ENCODE measurements at places on chromosomes 11 and 22.

GRCh38 chr11:131851964-131852755, 481.7 kb downstream of the NTM start:
- DNase-seq: no peak

- no peak for DNase-seq
These were observed 184.2 kb downstream of the BLID start for GRCh38 chr11:121931748-121932352.

DNA sequence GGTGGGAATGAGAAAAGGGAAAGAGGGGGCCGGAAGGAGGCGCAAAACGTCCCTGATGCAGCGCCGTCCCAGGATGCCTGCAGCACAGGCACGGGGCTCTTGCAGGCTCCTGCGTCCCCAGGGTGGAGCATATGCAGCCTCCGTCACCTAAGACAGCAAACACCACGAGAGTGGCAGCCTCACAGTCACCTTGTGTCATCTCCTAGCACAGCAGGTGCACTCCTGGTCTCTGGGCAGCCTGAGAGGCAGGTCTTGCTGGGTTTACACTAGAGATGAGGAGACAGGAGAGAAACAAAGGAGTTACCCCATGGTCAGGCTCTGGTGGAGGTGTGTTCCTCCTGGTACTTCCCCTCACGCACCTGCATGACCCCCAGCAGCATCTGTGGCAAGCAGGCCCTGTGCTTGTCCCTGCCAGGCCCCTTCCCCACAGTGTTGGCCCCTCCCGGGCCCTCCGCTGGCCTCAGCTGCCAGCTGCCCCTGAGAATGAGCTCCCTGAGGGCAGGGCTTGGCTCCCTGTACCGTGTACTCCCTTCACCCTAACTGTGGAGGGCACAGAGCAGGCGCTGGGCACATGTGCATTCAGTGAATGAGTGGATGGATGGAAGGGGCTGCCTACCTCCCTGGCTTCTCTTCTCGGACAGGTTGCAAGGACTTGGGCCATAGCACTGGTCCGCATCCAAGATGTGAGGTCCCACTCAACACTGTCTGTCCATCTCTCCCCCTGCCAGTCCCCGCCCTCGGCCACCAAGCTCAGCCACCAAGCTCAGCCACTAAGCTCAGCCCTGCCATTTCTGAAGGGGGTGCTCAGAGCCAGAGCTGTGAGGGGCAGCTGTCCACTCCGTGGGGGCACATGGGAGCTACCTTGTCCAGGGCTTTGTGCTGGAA, 988.6 kb downstream of the BRD1 start:
- DNase-seq: no peak

DNA sequence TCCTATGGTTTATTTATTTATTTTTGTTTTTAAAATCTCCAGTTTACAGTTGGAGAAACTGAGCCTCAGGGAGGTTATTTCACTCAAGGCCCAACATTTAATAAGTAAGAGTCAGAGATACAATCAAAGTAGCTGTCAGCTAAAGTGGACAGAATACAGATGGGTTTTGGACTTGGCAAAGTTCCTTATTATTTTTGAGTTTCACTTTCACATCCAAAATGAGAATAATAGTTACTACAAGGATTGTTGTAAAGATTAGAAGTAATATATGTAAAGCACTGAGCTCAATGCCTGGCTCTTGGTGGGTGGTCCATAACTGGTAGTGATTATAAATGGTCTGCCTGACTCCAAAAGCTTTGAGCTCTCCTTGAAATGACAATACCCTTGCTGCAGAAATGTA, 87.5 kb upstream of the SESN3 start:
- DNase-seq: no peak

DNA sequence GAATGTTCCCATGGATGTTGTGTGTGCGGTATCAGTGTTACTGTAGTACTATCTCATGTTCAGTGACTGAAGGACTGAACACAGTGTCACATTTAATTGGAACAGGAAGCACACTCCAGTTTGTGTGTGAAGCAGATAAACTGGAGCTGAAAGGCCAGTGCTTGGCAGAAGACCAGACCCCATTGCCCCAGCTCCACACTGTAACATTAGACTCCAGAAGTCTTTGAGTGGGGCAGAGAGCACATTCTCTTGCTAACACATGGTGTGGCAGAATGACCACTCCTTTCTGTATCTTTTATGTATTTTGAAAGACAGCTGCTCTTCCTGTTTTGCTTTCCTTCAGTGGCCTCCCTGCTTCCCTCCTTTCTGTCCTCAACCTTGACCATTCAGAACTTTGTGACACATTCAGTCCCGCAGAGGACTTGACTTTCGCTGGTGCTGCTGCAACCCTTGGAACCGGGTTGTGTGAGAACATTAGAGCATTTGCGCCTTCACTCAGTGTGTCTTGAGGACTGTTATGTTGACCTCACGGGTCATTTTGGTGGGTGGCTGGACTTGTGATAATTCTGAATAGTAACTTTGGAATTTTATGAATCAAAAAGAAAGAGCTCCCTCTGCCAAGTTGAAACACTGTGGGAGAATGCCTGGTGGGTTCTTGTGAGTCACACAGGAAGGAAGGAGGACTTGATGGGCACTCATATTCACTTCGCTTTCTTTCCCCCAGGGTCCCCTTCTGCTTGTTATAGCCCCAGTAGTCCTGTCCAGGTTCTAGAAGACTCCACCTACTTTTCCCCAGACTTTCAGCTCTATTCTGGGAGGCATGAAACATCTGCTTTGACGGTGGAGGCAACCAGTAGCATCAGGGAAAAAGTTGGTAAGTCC, 26.4 kb downstream of the AMOTL1 start:
- DNase-seq: no peak

- DNase-seq: no peak
These were observed 15.4 kb upstream of the IFITM3 start for GRCh38 chr11:335779-336658.

DNA sequence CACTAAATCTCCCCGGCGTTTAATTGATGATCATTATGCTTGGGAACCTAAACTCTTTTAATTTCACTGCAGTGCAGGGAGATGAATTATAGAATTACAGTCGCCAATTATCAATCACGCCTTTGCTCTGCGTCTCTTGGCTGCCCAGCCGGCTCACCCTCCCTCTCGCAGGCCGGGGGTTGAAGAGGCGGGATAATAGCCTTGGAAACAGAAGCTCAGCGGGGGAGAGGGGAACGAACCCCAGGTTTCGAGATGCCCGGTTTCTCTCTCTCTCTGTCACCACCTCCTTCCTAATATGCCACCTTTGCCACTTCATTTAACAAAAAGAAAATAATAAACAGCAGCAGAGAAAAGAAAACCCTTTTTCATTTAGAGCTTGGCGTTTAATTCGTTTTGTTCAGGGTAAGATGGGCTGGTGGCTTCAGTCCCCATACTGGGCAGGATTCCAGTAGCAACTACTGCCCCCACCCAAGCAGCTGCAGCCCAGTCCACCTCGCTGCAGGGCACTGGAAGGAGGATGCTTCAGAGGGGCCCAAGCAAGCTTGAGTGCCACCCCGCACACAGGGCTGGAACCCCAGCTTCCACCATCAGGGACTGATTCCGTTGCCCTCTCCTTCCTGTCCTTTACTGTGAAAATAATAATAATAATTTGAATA, 271.7 kb downstream of the BUD13 start:
- DNase-seq: no peak

DNA sequence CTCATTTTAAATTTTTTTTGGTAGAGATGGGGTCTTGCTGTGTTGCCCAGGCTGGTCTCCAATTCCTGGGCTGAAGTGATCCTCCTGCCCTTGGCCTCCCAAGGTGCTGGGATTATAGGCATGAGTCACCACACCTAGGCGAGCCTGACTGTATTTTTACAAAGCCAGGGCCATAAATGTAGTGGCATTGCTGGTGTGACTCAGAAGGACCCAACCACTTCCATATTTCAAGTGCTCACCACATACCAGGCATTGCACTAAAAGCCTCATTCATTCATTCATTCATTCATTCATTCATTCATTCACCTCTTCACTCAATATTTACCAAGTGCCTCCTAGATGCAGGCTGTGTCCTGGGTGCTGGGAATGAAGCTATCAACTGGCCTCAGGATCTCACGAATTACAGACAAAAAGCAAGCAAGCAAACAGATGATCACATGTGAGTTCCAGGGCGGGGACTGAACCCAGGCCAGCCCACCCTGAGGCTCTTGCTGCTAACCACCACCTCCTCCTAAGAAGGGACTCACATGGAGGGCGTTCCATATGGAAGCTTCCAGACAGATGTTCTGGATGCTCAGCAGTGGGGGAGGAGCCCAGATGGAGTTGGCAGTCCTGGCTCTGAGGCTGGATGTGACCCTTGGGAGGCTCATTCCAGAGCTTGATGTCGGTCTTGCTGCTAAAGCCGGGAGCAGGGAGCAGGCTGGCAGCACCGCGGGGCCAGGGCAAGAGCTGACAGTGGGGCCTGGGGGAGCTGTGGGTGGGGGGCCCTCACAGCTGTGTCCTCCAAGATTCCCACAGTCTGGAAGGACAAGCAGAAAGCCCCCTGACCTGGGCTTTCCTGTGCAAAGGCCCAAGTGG, 158.8 kb downstream of the CTTN start:
- DNase-seq: no peak

DNA sequence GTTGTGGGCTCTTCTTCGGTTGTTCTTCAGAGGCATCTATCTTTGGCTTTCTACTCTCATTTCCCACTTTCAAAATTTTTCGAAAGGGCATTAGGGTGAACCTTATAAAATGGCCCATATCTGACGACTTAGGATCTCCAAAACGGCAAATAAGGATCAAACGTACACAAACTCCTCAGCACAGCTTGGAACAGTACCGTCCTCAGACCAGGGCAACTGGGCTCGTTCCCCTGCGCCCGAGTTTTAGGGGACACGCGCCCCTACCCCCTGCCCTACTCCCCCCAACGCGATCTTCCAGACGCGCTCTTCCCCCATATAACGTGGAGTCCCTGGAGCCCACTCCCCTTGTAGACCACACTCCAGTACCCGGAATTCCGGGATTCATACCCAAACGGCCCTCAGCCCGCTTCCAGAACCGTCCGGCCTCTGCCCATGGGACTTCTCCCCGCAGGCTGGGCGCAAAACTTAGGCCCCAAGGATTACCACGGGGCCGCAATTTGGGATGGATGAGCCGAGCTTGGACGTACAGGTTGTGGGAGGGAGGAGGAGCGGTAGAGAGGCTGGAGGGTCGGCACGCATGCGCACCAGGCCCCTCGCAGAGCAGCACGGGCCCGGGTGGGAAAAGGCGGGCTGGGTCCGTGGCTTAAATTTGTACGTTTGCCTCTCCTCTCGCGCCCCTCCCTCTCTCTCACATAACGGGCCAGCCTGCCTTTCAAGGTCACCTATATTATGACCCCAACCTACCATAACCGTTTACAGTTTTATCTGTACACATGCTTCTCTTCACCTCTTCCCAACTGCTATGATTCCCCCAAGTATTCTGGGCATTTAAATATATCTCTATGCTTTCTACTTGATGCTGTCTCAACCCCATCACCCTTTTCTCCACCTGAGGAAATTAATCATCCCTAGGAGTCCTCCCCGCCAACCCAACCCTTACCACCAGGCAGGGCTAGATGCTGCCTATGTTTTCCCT, 3.4 kb downstream of the CCDC89 start:
- DNase-seq: peak; percentile 46

- DNase-seq: no peak
These were observed 5.8 kb upstream of the HBE1 start for GRCh38 chr11:5275369-5276110.

DNA sequence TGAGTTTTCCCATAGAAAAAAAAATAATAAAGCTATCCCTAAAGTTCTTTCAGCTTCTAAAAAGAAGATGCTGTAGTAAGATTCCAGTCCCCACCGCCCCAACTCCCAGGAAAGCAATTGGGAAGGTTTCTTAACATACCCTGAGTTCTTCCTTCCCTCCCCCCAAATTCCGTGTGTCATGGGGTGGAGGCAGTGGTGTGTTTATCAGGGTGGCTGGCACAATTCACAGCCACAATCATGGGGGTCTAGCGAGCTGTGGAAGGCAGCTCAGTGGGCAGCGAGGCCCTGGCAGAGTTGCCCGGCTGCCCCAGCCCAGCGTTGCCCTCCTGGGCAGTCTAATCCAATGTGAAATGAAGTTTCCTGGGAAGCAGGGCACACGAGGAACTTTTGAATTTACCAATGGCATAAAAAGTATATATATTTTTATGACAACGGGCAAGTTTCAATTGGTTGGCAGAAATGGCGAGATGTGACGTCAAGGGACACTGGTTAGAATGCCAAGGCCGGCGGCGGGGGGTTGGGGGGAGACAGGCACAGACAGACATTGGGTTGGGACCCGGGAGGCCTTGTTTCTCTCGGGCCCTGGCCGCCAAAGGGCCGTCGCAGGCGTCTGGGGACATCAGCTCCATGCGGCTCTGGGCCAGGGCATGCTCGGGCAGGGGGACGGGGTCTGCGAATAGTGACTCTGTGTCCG, 80.7 kb upstream of the PPARA start:
- DNase-seq: no peak

- DNase-seq: no peak
These were observed 2.2 kb downstream of the TBX1 start for GRCh38 chr22:19762568-19763457.

- no peak for DNase-seq
These were observed 8.7 kb upstream of the B4GALNT4 start for GRCh38 chr11:360326-361280.

GRCh38 chr11:72792437-72793021, 1.3 kb downstream of the STARD10 start:
- DNase-seq: no peak

DNA sequence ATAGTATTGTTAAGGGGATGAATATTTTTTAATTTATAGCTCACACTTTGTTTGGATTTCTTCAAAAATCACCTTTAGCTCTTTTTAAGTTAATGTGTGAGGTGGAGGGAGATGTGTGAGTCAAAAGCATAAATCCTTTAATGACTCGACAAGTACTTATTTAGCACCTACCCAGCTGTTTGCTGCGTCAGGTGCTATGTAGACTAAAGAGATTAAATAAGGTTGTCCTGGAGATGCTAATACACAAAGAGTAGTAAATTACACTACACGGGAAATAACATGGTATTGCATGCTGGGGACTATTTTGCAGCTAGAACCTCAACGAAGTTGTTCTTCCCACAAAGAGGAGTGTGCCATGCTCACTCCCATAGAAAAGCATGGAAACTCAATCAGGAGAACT, 583.3 kb upstream of the TENM4 start:
- no peak for DNase-seq

- no peak for DNase-seq
These were observed 65.4 kb downstream of the GAB2 start for GRCh38 chr11:78351979-78352841.

DNA sequence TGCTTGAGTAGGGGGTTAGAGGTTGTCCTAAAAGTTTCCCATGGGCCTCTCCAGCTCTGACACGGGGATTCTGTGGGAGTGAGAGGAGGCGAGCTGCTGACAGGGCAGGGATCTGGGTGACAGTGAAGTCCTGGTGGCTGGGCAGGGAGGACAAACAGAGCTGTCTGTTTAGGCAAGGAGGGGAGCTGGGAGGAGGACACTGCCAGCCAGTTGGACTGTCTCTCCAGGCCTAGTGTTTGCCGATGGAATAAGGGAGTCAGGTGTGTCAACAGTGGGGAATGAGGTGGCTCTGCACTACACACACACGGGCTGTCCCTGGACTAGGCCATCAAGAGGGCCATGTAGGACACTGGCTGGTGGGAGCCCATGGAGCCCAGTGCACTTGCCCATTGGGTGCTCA, 20.6 kb upstream of the SYT7 start:
- DNase-seq: no peak

Measured in stimulated activated CD8-positive, alpha-beta memory T cell treated with anti-CD3 and anti-CD28 coated beads, Interleukin-4, amount 100 ng/mL, for 4 hours (primary cell).